Effector memory CD4-positive, alpha-beta T cell (primary cell): ENCODE measurements at places on chromosomes 13 and 19.

DNA sequence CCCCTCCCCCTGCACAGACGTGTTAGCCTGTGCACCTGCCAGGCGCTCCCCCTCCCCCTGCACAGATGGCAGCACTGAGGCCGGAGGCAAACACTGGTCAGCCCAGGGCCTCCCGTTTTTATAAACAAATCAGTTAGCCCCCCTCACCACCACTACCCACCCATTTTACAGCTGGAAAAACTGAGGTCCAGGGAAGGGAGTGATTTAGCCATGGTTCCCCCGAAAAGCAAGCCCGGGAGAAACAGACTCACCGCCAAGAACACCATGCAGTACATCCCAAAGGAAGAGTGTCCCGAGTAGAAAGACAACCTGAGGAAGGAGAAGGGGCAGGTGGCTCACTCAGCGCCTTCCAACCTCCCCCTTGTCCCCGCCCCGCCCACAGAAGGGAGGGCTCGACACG lies 8.7 kb downstream of the PLPP2 start:
- DNase-seq, result no peak

- no peak for DNase-seq
Measured at GRCh38 chr19:8302357-8302691, 5.8 kb downstream of the CD320 start.

DNA sequence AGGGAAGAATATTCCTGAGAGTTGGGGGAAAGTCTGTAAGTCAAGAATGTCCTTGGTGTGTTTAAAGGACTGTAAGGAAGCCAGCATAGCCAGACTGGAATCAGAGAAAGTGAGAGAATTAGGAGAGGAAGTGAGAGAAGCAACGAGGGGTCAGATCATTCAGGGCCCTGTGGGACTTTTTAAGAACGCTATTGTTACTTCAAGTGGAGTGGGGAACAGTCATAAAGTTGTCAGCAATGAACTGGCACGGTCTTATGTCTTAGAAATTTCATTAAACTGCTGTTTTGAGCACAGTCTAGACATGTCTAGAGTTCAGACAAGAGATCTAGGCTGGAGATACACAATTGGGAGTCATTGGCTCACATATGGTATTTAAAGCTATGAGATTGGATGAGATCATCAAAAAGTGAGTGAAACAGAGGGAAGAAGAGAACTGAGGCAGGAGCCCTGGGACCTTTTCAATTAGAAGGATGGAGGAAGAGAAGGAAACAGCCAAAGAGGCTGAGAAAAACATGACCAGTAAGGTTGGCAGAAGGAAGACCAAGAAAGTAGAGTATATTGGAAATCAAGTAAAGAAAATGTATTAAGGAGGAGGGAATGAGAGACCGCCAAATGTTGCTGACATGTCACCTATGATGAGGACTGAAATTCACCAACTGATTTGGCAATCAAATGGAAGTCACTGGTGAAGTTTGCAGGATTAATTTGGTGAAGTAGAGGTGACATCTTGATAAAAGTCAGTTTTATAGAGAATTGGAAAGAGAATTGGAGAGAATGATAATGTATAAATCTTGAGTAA lies 263.5 kb downstream of the GPC5 start:
- DNase-seq, result no peak

DNA sequence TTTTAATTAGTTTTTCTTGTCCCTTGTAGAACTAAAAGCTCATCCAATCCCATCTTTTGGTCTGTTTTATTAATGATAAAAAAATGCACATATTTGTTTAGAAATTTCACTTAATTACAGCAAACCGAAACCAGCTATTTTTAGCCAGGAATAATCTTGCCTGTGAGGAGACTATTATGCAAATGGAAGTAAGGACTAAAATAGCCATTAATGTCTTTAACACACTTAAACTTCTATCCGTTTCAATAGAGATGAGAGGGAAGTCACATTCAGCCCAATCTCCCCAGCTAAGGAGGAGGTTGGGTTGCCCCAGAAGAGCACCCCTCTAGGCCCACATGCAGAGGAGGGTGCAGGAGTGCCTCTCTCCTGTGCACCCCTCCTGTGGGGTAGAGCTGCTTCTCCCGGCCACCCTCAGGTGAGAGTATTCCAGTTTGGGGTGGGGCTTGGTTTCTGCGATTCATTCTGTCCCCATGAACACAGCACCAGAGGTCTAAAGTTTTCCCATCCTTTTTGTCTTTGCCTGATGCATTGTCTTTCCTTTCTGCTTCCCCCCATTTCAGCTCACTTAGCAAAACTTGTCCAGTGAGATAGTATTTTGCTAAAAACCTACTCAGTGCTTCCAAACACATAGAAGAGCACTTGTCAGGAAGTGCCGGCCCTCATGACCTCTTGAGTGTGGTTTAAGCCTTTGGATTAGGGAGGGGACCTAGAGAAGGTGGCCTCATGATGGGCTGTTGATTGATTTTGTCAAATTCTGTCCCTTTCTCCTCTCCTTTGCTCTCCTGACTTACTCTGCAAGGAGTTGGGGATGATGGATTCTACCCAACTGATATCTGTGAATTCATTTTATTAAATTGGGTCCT lies 28.2 kb downstream of the FGF9 start:
- no peak for DNase-seq

DNA sequence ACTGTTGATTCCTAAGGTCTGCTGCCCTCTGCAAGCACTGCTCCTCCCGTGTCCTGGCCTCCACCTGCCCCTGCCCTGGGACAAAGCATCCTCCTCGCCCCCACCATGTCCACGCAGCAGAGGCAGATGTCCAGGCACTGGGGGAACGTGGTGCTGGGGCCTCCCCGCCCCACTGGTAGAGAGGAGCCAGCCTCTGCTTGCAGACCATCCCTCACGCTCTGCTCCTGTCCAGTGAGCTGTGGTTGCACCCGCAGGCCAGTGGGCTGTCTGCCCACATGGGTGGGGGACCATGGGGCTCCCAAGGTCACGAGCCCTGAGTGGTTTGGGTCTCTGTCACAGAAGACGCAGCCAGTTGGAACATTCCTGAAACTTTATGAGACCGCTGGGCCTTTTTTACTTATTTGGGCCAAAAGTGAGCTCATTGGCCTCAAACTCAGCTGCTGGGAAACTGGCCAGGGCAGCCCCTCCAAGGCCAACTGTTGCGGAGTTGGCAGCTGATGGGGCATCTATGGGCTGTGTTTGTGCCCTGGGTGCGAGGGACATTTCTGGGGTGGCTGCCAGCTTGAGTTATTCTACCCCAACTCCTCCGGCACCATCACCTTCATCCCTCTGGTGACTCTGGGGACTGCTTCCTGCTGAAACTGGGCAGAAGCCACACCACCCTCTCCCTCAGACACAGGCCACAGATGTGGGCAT lies 64.8 kb upstream of the F7 start:
- DNase-seq, result no peak

DNA sequence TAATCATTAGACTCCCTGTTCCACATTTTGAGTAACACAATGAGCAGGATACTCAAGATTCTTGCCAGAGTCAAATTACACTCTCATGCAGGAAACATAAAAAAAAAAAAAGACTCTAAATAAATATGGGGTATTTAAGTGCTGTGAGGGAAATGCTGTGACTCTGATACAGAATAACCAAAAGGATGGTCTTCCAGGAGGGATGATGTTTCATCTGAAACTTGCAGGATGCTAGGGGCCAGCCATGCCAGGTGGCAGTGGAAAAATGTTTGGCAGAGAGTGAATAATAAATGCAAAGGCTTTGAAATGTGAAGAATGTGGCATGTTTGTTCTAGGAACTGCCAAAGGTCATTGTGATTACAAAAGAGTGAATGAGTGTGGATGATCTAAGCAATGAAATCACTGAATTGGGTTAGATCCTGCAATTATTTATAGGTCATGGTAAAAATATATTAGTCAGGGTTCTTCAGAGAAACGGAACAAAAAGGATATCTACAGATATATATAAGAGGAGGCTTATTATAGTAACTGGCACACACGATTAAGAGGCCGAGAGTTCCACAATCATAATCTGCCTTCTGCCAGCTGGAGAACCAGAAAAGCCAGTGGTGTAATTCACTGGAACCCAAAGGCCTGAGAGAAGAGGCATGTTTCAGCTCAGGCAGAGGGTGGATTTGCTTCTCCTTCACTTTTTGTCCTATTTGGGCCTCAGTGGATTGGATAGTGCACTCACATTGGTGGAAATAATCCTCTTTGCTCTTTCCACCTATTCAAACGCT lies 1832.8 kb upstream of the MIR17HG start:
- DNase-seq, result no peak

DNA sequence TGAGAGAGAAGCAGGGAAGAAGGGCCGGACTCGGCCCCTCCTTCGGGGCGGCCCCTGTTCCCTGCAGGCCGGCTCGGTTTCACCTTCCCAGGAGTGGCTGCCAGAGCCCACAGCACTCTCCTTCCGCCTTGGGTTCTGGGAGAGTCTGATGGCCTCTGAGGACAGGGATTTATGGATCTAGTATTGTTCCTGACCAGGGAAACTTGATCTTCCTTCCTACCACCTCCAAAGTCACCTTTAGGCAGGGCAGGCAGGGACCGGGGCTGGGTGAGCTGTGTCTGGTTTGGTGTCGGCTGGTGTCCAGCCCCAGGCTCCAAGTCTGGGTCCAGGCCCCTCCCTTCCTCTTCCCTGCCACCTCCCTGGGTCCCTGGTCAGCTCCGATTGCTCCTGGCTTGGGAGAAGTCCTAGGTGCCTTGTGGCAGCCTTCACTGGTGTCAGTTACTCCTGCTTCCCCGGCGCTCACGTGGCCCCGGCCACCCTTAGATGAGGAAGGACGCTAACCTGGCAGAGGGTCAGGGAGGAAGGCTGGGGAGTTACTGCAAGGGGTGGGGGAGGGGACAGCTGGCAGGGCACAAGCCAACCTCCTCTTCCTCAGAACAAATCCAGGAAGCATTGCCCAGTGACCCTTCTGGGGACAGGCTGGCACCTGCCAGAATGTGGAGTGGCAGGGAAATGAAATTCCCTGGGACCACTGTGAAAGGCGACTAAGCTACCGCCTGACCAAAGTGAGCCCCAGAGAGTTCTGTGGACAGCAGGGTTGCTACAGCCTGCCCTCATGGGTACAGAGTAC lies 18.8 kb downstream of the RFX1 start:
- DNase-seq, result no peak

GRCh38 chr13:98260357-98261164 lies 83.5 kb upstream of the RNF113B start:
- no peak for DNase-seq

DNA sequence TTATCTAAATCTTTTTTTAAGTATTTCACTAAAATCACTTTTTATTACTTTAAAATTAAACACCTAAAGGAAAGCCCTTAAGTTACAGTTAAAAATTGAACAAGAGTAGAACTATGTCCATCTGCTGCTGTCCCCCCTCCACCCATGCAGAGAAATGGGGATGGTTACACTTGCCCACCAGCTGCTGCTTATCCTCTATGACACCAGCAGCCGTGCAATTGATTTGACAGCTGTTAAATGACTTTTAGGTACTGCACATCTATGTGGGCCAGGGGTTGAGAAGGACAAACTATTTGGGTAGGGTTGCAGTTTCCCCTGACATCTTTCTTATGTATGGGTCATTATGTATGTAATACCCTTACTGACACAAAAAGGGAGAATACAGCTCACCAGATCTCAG lies 77.2 kb downstream of the TBC1D4 start:
- no peak for DNase-seq

GRCh38 chr13:81224209-81224833 lies 883.4 kb upstream of the SPRY2 start:
- no peak for DNase-seq

DNA sequence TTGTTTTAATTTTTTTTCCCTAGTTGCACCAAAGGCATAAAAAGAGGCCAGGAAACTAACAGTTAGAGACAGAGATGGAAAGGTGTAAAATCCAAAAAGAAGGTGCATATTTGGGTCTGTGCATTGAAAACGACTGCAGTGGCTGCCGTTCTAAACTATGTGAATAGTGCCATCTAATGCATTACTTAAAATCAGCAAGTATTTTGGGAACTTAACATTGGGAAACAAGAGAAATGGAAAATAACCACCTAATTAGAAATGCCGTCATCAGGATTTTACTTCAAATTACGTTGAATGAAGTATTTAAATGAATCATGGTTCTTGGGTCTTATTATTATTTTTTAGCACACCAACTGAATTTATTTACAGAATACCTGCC lies 189.5 kb upstream of the MIR17HG start:
- DNase-seq, result no peak

DNA sequence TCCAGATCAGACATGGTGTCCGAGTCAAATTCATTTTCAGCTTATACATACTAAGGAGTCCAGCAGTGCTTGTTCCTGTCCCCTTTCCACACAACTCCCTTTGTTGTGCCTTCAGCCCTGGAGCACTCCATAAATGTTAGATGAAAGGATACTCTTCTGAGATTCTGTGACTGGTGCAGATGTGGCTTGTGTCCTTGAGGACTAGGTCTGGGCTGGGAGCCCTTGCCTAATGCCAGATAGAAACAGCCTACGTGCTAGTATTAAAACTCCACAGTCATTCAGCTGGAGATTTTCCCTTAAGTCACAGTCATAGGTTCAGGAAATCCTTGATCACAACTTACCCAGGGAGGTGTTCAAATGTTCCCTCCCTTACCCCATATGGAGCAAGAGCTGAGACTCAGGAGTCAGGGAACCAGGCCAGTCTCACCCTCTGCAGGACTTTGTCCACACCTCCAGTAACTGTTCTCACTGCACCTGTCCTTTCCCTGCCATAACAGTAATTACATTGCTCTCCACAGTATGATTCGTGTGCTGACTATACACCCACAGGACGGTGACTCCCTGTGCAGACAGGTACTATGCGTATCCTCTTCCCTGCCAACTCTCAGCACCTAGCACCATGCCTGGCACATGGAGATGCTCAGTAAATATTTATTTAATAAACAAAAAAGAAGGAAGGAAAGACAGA lies 15.5 kb upstream of the SERPINE3 start:
- DNase-seq, result no peak

DNA sequence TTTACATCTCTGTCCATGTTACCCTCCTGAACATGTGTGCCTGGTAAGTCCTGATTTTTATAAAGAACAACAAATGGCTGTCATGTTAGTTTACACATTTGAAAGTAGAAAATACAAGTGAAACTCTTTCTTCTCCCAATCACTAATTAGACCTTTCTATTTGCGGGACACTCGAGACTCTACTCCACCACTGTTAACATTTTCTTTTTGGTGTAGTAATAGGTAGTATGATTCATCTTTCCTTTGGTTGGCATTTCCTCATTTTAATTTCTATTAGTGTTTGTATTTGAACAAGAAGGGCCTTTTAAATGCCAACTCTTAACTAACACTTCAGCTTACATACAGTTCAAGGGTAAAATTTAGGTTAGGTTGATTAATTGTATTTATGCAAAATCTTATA lies 371.1 kb downstream of the PCDH9 start:
- no peak for DNase-seq

- DNase-seq, result no peak
Measured at GRCh38 chr19:31543456-31543855, 194.2 kb upstream of the TSHZ3 start.

- no peak for DNase-seq
Measured at GRCh38 chr19:17647071-17648020, 40.8 kb downstream of the UNC13A start.

GRCh38 chr19:38284422-38284821 lies 19.6 kb upstream of the C19orf33 start:
- DNase-seq, result no peak
